ENCODE measurements at places on chromosomes 1 and 21.

DNA sequence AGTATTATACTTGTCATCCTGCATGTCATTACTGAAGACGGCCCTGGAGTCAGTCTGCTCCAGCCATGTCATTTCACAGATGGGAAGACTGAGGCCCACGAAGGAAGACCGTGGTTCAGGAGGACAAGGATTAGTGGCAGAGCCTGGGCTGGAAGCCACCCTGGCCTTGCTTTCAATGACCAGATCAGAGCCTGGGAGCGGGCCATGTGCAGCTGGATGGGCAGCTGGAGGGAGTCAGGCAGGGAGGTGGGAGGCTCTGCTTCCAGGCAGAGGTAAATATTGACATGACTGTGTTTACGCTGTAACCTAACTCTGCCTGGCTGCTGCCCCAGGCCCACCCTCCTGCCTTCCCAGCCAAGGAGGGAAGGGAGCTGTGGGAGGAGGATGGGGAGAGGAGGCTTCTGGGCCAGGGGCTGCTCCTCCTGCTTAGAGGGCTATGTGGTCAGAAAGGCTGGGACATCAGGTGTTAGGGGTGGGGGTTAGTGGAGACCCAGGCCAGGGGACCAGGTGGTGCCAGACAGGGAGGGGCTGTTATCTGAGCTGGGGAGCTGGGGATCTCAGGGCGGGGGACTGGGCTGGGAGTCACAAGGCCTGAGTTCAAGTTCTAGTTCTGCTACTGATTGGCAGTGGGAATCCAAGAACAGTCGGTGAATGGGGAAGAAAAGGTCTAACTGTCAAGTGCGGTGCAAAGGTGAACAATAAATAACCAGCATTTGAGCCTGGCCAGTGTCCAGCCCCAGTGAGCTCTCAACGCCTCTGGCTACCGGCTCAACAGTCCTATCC is 48.5 kb upstream of the ECE1 start:
- no peak for DNase-seq

DNA sequence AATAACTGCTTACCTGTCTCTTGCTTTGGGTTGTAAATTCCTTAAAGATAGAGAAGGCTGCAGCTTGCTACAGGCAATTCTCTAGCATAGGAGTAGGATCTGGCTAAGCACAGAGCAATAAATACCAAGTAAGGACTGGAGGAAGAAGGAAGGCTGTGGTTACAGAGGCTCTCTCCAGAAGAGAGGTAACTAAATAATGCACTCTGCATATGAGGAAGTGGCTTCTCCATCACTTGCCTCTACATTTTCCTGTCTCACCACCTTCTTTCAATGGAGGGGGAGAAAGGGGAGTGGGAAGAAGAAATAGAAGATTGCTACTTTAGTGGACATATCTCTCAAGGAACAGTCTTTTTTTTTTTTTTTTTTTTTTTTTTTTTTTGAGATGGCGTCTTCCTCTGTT is 60.9 kb upstream of the LAX1 start:
- DNase-seq, result no peak

DNA sequence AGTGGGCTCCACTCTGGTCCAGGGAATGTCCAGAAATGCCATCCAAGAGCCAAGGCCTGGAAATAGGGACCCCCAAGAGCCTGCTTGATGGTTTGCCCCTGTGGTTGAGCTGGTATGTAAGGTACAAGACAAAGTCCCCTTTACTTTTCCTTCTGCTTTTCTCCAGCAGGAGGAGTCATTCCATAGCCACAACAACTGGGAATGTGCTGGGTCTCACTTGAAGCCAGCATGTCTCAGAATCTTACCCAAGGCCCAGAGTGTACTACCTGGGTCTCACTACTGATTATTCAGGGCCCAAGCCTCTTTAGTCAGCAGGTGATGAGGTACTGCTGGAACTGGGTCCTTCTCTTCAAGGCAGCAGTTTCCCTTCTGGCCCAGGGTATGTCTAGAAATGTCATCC is 62.1 kb upstream of the CD55 start:
- DNase-seq, result peak; percentile 33

DNA sequence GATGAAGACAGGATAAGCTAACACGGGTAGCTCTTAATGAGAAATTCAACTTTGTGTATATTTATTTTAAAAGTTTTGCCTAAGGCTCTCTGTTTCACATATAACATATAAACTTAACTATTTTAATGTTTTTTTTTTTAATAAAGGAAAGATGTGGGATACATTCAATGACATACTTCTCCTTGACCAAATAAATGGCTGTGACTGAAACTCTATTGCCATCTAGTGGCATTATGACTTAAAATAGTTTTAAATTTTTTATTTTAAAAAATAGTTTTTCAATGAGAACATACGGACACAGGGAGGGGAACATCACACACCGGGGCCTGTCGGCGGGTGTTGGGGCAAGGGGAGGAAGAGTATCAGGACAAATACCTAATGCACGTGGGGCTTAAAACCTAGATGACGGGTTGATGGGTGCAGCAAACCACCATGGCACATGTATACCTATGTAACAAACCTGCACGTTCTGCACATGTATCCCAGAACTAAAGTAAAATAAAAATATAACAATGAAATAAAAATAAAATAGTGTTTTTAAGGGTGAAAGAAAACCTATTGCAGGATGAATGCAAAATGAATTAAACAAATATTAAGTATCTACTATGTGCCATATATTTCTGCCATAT is 83.4 kb downstream of the LYST start:
- peak; percentile 68 for DNase-seq

DNA sequence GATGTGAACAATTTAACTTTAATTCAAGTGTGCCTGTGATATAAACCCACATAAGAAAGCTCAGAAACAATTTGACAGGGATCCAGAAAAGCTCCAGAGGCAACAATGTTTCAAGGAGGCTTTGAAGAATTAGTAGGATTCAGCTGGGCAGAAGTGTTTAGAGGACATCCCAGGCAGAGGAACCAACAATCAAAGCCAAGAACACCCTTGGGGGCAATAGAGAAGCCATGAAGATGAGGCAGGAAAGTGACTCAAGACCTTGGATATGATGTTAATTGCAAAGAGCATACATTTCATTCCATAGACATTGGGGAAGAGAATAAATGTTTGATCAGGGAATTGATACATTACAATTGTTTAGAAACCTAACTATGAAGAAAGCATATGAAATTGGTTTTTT is 280.3 kb downstream of the LTN1 start:
- DNase-seq, result no peak

DNA sequence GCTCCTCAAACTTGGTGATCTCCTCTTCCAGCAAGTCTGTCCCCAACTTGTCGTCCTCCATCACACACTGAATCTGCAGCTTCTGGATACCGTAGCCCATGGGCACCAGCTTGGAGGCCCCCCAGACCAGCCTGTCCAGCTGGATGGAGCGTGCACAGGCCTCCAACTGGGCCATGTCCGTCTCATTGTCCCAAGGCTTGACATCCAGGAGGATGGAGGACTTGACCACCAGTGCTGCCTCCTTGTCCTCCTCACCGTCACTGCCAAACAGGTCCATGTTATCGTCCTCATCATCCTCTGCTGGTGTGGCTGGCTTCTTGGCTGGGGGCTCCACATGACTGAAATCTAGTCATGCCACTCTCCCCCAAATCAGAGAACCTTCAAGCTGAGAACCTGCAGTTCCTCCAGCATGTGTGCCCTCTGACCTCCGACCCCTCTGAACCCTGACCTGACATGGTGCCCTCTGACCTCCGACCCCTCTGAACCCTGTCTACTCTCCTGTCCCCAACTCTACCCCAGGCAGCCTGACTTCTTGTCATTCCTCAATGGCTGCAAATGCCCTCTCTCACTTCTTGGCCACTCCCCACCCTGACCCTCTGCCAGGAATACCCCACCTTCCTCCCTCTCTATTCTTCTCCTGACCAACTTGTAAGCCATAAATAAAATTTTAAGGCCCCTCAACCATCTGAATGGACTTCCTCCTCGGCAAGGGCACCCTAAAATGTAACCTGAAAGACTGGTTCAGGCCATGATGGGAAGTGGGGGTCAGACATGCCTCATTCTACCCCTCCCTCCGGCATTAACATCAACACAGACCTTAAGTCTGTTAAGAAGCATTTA is 275.7 kb upstream of the C1orf174 start:
- no peak for DNase-seq

- DNase-seq, result peak; percentile 68
Measured at GRCh38 chr1:50348449-50349241, 74.6 kb downstream of the DMRTA2 start.

- DNase-seq, result peak; percentile 91
Measured at GRCh38 chr21:34553151-34553952, 41.3 kb upstream of the KCNE1 start.

GRCh38 chr21:38269576-38269936 is 12.8 kb downstream of the KCNJ15 start:
- no peak for DNase-seq

DNA sequence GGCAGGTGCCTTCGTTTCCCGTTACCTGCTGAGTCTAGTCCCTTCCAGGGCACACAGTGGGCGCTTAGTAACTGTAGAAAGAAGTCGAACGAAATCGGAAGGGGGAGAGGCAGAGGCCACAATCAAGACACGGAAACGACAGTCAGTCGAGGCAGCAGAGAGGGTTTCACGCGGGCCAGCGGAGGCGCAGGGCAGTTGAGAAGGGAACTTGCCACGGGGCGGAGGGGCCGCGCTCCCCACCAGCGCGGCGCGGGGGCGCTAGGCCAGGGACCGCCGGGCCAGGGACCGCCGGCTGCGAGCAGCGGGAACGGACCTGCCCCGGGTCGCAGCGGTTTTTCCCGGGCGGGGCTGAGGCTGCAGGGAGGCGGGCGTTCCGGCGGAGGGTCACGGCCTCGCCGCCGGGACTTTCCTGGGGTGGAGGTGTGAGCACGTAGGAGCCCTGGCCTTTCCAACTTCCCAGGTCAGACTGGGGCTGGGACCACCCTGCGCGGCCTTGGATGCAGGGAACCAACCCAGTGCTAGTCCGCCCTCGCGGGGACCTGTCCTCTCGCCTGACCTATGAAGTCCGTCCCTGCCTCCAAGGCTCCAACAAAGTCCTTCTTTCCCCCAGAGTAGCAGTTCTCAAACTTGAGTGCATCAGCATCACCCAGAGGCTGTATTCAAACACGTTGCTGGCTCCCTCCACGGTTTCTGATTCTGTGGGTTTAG is 150.1 kb upstream of the FGGY start:
- DNase-seq, result peak; percentile 27

GRCh38 chr1:233025157-233025556 is 74.7 kb downstream of the NTPCR start:
- DNase-seq, result peak; percentile 22

DNA sequence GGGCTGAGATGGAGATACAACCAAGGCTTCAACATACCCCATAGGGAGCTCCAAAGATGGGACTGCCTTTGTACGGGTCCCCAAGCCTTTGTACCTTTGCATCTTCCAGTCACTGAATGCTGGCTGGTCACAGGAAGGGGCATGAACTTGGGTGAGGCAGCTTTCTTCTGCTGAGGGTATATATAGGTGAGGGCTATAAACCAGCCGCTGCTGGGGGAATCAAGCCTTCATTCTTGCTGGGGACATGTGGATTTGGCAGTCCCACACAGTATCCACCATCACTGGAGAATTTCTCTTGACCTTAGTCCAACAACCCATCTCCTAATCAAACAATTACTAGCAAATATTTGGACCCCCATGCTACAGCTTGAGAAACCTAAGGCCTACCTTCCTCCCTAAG is 61.7 kb downstream of the CCDC185 start:
- DNase-seq, result no peak

DNA sequence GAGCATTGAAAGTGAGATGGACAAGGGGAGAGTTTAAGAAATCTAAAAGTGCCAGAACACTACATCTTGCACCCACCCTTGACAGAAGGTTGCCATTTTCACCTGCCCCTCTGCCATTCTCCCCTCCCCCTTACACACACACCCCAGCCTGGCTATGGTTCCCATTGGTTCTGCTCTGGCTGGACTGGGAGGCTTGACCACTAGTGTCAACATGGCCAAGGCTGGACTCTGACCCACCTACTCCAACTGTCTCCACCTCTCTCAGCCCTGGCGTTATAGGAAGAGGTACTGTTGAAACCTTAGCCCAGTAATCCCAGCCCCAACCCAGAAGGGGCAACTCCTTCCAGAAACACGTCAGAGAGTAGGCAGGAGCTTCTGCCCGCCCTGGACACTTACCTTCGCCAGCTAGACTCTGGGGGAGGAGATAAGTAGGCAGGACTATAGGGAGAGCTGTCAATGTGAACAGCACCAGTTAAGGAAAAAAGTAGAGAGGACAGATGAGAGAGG is 4.5 kb downstream of the CRTC2 start:
- no peak for DNase-seq

DNA sequence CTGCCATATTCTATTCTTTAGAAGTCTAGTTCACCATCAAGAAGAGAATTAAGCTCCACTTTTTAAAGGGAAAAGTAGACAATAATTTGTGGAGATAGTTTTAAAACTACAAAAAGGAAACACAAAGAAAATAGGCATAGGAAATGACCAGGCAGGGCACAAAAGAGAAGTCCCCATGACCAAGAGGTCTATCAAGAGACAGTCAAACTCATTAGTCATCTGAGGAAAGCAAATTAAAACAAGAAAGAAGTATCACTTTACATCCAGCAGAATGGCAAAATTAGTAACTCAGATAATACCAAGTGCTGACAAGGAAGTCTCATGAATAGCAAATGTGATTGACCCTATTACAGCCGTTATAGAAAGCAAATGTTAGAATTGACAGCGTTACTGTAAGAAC is 243.7 kb upstream of the SNX7 start:
- no peak for DNase-seq

DNA sequence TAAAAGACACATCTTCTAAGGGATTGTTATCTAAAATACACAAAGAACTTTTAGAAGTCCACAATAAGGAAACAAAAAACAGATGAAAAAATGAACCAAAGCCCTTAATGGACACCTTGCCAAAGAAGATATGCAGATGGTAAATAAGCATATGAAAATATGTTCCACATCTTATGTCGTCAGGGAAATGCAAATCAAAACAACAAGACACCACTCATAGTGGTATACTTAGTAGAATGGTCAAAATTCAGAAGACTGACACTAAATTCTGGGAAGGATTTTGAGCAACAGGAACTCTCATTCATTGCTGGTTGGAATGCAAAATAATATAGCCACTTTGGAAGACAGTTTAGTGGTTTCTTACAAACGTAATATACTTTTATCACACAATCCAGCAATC is 205.7 kb upstream of the ST6GALNAC5 start:
- no peak for DNase-seq
